ENCODE measurements at places on chromosomes 3 and 15.

GRCh38 chr3:59308001-59308400 lies 258.2 kb upstream of the CFAP20DC start:
- no peak for DNase-seq

GRCh38 chr3:194682694-194683310 lies 2.9 kb upstream of the FAM43A start:
- DNase-seq: peak; percentile 58

GRCh38 chr15:91465086-91465485 lies 365.0 kb downstream of the SV2B start:
- no peak for DNase-seq

DNA sequence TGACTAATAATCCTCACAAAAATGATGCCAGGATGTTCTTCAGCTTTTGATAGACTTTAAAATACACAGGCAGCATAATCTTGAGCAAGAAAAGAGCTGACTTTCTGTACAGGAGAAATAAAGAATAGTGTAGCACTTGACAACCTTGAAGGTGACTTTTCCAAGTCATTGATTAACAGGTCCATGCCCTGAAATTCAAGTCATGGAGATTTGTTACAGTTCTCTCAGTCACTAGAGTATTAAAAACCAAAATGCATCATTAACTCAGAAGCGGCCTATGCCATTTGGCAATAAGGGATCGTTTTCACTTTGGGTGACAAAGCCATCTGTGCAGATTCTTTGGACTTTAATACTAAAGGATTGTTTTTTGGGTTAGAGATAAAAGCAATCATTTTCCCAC lies 692.7 kb upstream of the SGO1 start:
- DNase-seq: no peak

- DNase-seq: no peak
These were observed 59.2 kb downstream of the CADPS start for GRCh38 chr3:62815981-62816380.

- DNase-seq: no peak
These were observed 337.2 kb downstream of the MAGI1 start for GRCh38 chr3:65701516-65701915.

- peak; percentile 12 for DNase-seq
These were observed 768 bp upstream of the PDE12 start for GRCh38 chr3:57555306-57555705.

GRCh38 chr3:188527389-188527788 lies 373.4 kb downstream of the LPP start:
- DNase-seq: no peak

GRCh38 chr3:45802146-45802545 lies 5.8 kb upstream of the SLC6A20 start:
- DNase-seq: no peak

DNA sequence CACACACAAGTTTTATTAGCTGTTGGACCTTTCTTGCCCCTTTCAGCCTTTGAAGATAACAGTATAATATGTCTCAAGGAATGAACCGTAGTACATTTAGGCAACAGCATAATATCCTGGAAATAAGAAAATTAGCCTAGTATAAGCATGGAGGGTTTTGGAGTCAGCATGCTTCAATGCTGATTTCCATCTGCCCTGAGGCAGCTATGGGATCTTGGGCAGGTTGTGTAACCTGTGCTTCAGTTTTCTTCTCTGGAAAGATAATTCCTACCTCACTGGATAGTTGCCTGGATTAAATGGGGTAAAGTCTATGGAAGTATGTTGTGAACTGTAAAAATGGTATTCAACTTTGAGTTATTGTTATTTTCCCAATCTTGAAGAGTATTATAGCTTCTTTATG lies 1.6 kb downstream of the DHX30 start:
- DNase-seq: no peak

- DNase-seq: no peak
These were observed 32.9 kb downstream of the CMSS1 start for GRCh38 chr3:99850608-99851007.

DNA sequence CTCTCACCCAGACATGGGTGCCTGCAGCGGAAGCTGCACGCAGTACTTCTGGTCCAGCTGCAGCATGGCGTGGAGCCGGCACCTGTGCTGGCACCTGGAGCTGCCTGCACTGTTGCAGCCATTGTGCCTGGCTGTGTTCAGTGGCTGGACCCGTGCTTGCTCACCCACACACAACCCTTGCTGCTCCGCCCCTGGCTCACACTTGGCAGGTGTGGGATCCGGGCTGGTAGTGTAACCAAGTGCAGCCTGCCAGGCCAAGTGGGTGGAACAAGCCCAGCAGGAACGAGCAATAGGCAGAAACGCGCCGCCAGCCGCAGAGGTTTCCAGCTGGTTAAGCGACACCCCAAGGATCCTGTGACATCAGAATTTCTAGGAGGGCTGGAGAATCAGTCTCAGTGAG lies 11.2 kb upstream of the SCAPER start:
- DNase-seq: no peak

GRCh38 chr3:50194128-50194902 lies 2.9 kb downstream of the GNAT1 start:
- DNase-seq: peak; percentile 79

GRCh38 chr3:169509780-169510692 lies 153.5 kb downstream of the MECOM start:
- no peak for DNase-seq

- no peak for DNase-seq
These were observed 237.0 kb downstream of the LPP start for GRCh38 chr3:188390775-188391443.

GRCh38 chr3:197082871-197083270 lies 53.3 kb upstream of the MELTF start:
- DNase-seq: no peak

- DNase-seq: no peak
These were observed 145.9 kb downstream of the SATB1 start for GRCh38 chr3:18279226-18279737.

- no peak for DNase-seq
These were observed 11.2 kb downstream of the ACAN start for GRCh38 chr15:88814393-88814792.

GRCh38 chr3:8420612-8421011 lies 81.0 kb upstream of the LMCD1 start:
- no peak for DNase-seq

DNA sequence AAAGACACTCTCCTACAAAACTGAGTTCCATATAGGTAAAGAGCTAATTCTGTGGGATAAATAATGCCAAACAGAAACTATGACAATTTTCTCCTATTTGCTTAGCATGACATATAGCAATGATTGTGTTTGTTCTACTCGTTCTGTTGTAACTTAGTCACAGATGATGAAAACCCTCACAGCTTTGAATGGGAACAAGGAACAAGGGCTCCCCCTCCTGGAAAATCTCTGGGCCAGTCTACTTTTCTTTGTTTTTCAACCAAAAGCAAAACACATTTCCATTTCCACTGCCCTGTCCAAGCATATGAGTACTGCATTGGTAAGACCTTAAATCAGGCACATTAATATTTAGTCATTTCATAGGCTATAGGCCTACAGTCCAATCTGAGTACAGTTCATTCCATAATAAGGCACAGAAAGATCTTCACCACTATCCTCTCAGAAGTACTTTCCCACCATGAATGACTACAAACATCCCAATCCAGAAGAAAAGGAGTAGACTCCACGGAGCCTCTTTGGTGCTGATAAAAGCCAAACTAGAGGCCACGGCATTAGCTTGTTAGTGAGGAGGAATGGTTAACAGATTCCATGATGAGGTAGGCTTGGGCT lies 67.1 kb downstream of the ATP8B4 start:
- peak; percentile 15 for DNase-seq

DNA sequence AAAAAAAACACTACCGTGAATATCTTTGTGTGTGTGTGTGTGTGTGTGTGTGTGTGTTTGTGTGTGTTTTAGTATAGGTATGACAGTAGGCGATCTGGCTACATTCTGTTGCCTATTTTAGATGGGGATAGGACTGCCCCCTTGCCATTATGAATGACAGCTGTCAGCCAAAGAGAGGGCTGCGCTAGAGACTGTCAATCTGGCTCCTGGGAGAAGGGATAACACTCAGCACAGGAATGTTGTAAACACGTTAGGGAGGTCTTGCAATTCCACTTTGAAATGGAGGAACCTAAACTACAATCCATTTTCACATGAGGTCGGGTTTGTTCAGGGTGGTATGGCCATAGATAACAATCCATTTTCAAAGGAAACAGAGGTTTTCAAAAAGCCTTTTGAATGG lies 14.1 kb upstream of the ETV5 start:
- DNase-seq: no peak

DNA sequence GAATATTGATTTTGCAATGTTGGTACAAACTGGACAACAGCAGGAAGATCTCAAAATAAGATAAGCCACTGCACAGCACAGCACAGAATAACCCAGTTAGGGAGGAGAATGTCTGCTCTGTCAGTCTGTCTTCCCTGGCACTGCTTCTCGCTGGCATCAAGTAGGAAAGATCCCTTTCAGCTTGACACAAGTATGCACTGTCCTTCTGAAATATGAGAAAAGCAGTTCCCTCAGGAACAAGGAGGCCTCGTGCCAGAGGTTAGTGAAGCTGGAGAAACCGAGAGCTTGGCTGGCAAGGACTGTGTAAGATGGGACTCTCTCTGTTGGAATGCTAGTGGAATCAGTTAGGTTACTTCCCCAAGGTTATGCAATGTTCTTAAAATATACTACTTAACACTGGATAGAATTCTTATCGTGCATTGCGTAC lies 59.1 kb downstream of the FMN1 start:
- no peak for DNase-seq

DNA sequence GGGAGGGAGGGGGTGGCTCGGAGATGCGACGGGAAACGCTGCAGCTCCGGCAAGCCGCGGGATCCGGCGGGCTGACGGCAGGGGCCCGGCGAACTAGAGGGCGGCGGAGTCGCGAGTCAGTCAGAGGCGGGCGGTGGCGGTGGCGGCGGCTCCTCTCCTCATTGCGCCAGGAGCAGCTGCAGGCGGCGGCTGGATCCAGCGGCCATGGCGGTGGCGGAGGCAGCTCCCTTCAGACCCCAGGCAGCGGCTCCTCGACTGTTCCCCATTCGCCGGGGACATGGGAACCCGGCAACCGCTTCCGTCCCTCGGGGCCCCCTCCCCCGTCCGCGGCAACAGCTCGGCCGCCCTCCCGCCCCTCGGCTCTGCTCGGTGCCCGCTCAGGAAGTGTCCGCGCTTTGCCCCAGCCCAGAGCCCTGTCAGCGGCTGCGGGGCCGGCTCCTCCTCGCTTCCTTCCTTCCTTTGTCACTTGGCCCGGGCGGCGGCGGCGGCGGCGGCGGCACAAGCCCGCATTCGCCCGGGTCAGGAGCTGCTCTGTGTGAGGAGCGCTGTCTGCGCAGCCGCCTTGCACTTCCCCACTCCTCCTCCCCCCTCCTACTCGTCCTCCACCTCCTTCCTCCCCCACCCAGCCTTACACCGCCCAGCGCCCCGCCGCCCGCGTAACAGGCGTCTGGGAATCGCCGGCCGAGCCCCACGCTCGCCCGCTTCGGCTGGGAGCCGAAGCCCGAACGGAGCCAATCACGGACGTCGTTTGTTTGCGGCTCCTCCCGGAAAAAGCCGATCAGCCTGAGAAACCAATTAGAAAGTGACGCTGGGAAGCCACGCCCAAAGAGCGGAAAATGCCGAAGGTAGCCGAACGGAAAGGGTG lies at the start of gene GSK3B:
TSS of gene GSK3B (minus strand) at position 537 of the 865 bp plus-strand sequence. CDS start 1,013 bp downstream, outside the sequence.
- DNase-seq: peak; percentile 34

GRCh38 chr15:58430224-58430787 lies 1.5 kb upstream of the LIPC start:
- DNase-seq: no peak

DNA sequence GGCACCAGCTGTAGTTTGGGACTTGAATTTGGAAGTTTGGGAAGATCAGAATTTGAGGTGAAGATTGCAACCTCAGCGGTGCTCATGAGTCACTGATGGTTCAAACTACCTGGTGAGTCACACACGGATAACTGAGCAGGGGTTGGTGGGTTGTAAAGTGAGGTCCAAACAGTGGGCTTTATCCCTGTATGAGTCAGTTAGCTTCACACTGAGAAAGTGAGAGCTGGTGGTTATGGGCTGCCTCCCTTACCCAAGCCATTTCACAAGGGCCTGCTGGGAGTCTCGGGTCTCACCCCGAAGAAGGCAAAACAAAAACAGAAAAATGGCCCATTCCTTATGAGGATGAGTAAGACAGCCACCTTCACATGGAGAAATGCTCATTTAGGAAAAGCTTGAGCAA lies 77.0 kb downstream of the ITGA11 start:
- DNase-seq: no peak

DNA sequence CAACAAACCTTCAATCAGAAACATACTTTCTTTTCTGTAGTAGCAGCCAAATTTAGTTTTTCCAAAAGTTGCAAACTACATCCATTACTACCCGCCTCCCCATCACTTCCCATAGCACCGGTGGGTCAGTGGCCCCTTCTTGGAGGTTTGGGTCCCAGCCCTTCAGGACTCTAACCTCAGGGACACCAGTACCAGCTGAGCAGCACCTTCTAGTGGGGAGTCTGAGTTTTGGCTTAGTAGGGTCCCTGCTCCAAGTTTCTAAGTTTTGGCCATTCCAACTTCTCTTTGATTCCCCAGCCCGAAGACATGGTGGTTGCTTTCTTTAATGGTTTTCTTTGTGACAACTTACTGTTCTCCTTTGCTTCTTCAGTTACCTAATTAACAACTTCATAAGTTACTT lies 160.6 kb downstream of the ECT2 start:
- DNase-seq: no peak

GRCh38 chr3:8872261-8872660 lies 91.0 kb downstream of the RAD18 start:
- no peak for DNase-seq

DNA sequence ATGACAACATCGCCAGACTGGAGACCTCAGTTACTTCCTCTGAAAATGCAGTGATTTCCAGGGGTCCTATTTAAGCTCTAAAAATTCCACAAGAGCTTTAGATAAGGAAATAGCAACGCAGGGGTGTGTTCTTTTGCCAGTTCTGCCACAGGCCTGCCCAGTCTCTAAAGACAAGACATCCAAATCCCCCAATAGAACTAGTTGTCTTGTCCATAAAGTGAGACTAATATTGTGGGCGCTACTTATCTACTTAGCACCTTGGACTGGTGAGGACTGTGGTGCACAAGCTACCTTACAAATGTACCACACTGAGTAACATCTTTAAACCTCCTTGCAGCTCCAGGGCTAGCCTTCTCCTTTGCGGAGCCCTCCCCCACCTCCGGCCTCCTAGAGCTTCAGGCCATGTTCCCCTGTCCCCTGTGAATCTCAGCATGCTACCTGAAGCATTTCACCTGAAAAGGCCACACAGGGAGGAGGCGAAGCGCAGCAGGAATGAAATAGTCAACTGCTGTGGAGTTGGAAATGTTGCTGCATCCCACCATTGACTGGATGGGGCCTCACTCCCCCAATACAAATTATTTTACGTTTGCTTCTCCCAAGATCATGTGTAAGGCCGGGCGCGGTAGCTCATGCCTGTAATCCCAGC lies 9.6 kb upstream of the LRRC2 start:
- DNase-seq: no peak

DNA sequence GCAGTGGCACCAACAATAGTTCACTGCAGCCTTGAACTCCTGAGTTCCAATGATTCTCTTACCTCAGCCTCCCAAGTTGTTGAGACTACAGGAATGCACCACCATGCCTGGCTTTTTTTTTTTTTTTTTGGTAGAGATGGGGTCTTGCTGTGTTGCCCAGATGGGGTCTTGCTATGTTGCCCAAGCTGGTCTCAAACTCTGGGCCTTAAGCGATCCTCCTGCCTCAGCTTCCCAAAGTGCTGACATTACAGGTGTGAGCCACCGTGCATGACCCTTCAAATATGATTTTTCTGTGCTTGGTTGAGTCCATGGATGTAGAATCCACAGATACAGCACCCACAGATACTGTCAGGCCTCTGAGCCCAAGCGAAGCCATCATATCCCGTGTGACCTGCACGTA lies 30.2 kb upstream of the IDH2 start:
- DNase-seq: no peak

Measured in HEK293T (cell line).